ENCODE measurements at places on chromosomes 3 and 15.

GRCh38 chr15:83927704-83928391 is 273.9 kb downstream of the ADAMTSL3 start:
- no peak for DNase-seq

- no peak for DNase-seq
Measured at GRCh38 chr3:47010910-47011309, 31.4 kb downstream of the NBEAL2 start.

DNA sequence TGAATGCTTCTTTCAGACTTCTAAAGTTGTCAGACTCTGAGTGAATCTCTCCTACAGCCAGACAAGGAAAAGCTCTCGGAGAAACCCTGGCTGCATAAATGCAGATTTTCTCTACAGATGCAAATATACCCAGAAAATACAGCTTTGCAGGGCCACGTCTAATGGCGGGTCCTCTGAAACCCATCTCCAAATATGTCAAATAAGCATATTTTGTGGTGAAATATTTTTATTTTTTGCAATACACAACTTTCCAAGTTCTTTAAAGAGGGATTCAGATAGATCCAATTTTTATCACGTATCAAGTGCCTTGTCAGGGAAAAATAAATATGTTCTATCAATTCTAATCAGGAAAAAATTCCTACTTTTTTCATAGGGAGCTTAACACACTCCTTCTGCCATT is 229.4 kb downstream of the SI start:
- DNase-seq = no peak

DNA sequence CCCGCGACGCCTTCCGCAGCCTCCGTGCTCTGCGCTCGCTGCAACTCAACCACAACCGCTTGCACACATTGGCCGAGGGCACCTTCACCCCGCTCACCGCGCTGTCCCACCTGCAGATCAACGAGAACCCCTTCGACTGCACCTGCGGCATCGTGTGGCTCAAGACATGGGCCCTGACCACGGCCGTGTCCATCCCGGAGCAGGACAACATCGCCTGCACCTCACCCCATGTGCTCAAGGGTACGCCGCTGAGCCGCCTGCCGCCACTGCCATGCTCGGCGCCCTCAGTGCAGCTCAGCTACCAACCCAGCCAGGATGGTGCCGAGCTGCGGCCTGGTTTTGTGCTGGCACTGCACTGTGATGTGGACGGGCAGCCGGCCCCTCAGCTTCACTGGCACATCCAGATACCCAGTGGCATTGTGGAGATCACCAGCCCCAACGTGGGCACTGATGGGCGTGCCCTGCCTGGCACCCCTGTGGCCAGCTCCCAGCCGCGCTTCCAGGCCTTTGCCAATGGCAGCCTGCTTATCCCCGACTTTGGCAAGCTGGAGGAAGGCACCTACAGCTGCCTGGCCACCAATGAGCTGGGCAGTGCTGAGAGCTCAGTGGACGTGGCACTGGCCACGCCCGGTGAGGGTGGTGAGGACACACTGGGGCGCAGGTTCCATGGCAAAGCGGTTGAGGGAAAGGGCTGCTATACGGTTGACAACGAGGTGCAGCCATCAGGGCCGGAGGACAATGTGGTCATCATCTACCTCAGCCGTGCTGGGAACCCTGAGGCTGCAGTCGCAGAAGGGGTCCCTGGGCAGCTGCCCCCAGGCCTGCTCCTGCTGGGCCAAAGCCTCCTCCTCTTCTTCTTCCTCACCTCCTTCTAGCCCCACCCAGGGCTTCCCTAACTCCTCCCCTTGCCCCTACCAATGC is 2.0 kb downstream of the ISLR start:
- DNase-seq = no peak

DNA sequence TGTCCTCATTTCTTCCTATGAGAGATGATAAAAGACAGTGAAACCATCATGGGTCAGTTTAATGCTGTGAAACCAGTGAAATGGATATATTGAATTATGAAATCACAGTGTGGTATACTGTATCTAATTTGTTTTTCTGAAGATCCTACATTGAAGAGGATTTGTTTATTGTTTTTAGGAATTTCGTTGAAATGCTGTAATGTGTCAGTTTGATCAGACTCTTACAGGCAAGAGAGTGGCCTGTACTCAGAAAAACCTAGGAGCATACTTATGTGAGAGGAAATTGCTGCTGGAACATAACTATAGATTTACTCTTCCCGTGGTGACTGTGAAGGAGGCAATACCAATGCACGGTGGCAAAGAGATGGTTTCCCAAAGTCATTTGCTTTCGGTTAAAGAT is 29.1 kb upstream of the ONECUT1 start:
- DNase-seq = no peak

- DNase-seq = no peak
Measured at GRCh38 chr3:30776186-30776815, 118.2 kb downstream of the GADL1 start.

DNA sequence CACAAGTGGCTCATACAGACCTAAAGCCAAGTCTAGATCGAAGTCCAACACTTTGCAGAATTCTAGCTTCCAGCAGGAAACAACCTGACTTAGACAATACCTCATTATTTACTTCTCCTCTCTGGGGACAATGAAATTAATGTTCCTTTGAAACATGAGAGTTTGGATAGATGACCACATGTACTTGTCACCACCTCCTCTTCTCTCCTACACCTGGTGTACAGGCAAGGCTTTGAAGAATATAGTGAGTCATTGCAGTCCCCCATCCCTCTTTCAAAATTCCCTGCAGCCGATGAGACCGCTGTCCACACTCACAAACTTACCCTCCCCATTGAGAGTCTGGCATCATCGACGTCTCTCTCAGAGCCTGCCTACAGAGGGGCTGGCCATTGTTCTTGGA is 189.0 kb upstream of the HES1 start:
- no peak for DNase-seq

DNA sequence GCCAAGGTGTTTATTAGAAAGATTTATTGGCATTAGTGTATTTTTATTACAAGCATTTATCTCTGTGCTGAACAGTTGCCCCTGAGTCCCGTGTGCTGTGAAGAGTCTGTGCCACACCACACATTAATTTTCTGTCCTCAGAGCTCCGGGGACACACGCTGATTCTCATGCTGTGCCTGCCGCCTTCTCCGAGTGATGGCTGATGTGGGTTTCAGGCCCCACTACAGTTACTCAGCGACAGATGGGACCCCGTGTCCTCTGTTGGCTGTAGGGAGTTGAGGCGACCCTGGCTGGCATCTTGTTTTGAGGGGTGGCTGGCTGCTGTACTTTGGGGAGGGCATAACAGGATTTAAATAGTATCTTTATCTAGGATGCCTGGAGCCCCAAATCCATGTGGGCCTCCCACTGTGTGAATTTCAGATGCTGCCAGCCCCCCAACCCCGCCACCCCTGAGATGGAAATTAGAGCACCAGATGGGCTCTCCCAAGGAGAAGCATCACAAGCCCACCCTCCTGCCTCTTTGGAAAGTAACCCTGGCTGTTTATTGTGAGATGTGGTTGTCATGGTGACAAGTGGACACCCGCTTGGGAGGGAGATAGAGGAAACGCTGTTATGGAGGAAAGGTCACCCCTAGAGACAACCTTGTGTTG is 185.6 kb downstream of the APBA2 start:
- no peak for DNase-seq

- DNase-seq = peak; percentile 30
Measured at GRCh38 chr15:45637552-45638033, 2.8 kb downstream of the SQOR start.

GRCh38 chr15:80055933-80056332 is 3.5 kb upstream of the ZFAND6 start:
- no peak for DNase-seq

DNA sequence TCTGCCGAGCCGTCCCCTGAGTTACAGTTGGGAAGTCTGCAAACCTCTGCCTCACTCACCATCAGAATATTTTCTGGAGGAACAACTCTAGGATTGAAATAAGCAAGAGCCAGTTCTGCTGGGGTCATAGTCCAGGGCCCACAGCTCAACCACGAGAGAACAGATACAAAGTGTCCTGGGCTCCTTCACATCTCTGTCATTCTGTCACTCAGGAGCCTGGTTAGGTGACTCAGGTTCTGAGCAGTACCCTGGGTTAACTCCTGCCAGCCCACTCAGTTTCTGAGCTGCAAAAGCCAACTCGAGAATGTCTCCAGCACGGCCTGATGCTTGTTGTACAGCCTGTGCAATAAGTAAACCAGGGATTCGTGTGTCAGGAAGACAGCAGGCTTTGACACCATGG is 155.7 kb downstream of the SLCO3A1 start:
- DNase-seq = no peak

- no peak for DNase-seq
Measured at GRCh38 chr3:130626049-130626448, 109.1 kb downstream of the COL6A6 start.

GRCh38 chr15:68618394-68618793 is 39.6 kb downstream of the CORO2B start:
- DNase-seq = no peak

DNA sequence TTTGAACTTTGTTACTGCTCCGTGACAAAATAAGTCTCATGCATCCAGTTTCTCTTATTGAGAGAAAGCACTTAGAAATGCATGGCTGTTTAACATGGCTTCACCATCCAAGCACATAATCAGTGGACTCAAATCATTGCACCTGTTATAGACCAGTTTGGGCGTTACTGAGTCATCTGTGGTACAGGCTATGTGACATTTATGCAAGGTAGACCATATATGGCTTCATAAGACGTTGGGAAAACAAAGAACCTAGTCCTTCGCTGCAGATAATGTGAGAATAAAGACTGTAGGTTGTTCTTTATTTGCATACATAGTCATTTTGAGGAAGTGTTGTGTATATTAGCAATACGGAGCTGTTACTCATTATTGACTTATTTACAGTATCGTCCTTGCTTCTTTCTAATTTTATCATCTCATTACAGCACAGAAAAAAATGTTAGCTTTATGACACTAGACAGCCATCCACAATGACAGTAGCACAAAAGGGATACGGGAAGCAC is 374.7 kb downstream of the IL5RA start:
- no peak for DNase-seq

DNA sequence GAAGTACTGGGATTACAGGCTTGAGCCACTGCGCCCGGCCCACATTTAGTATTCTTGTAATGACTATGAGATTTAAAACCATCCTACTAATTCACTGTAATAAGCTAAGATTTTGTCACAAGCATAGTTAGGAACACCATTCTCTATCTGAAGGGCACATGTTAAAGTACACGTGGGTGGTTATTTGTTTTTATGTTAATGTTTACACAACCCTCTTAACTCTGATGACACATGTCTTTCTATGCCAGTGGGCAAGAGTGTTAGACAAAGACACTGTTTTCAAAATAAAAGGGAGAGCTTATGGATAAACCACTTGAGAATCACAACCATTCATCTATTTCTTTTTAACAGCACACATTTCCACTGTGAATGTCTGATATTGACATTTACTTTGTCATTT is 537.6 kb upstream of the IL12A start:
- DNase-seq = no peak

DNA sequence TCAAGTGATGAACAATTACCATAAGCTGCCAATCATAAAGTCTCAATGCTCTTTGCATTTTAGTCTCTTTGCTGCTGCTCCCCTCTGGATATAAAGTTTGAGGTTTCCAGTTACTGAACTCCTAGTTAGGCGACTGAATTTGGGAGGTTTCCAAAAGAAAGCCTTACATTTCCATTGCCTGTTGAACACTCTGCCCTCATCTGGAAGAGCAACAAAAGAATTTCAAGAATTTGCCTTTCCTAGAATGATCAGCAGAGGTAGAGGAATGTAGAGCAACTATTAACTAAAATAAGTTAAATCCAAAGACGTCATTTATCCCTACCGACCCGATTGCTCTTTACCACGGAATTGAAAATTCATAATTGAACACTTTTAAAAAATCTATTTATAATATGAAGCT is 53.4 kb upstream of the PRICKLE2 start:
- no peak for DNase-seq

DNA sequence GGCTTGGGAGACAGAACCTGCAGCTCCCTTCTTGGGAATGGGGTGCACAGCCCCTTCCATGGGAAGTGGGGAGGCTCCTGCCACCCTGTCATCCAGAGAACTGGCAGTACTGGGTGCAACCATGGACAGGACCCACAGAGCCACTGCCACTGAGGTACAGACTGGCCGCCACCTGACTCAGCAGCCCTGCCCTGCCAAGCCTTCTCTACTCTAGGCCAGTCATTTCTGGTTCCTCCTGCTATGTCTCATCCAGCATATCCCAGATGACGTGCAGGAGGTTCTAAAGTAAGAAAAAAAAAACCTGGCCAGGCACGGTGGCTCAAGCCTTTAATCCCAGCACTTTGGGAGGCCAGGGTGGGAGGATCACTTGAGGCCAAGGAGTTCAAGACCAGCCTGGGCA is 76.9 kb upstream of the RPL32 start:
- no peak for DNase-seq

GRCh38 chr15:80878242-80878866 is 99.2 kb downstream of the CEMIP start:
- no peak for DNase-seq

DNA sequence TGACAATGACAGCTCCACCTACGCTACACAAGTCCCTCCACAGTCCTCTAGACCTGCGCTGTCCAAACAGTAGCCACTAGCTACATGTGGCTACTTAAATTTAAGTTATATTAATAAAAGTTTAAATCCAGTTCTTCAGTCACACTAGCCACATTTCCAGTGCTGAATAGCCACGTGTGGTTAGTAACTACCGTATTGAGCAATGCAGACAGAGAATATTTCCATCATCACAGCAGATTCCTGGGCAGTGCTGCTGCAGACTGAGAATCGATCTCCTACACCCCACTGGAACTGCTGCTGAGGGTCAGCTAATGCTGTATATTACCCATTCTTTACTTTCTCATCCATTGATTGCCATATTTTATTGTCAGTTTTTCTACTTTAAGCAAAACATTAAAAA is 40.9 kb downstream of the HDC start:
- no peak for DNase-seq

GRCh38 chr3:29280404-29281093 is at the start of gene RBMS3:
Gene RBMS3, plus strand, starts transcription at chr3:29281071.
- no peak for DNase-seq

DNA sequence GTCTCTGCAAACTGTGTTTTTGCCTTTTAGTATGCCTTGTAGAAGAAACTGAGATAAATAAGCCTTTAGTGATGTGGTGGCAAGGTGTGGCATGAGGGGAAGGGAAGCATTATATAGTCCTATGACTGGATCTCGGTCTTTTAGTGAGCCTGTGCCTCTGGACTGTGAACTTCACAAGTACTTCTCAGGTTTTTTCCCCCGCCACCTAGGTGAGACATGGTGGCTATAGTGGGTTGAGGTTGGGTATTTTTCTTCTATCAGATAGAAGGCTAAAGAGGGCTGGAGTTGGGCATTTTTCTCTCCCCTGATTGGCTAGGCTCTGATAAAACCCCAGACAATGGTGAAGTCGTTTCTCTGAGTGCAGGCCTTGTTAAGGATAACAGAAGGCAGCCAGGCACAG is 38.7 kb upstream of the ZFAND6 start:
- DNase-seq = no peak

DNA sequence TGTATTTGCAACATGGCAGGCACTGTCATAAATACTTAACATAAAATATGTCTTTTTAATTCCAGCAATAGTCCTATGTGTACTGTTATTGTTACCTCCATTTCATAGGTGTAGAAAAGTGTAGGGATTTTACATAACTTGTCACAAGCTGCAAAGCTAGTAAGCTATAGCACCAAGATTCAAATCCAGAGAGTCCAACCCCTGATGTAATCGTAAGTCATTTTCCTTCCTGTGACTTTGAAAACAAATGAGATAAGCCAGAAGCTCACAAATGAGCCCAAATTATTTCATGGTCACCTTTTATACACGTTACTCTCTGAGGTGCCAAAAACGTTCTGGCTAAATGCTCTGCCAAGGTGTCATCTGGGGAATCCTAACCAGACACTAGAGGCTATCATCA is 23.8 kb downstream of the TNIK start:
- no peak for DNase-seq

Data from activated T-helper 1 cell treated with anti-CD3 and anti-CD28 coated beads, Interleukin-2, amount 50 U/mL, for 16 hours (primary cell).